ENCODE measurements at places on chromosomes 4 and X.

DNA sequence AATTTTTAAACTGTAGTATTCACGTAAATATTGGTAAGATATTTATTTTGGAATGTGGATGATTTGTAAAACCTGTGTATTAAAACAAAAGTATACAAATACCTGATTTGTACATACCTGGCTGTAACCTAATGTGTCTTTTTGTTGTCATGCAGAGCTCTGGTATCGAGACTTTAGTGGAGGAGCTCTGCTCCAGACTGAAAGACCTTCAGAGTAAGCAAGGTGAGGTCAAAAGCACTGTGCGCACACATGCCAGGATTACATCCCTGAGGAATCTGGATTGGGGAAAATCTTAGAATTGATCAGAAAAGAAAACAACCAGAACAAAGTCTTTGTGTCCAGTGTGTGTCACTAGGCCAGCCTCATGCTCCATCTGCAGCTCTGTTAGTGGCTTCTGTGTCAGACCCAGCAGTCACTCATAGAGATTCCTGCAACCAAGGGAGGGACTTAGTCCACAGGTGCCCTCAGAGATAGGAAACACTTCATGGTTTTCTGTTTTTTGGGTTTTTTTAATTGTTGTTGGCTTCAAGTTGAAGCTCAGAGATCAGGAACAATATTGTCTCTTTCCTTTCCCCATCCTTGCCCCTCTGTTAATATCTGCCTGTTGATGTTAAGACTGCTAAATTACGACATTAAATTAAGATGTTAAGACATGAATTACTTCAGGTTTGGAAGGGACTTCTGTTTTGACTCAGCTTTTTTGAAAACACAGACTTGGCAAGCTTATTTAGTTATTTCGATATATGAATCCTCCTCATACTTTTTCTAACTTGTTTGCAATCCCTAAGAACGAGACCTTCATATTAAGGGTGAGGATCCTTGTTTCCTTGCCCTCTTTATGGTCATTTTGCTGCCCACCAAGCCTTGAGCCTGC is 52.4 kb upstream of the TBC1D14 start:
- DNase-seq = no peak

GRCh38 chr4:54909961-54910360 is 215.4 kb downstream of the KDR start:
- DNase-seq = no peak

- DNase-seq = no peak
Measured at GRCh38 chr4:7868892-7869471, 70.7 kb downstream of the AFAP1 start.

DNA sequence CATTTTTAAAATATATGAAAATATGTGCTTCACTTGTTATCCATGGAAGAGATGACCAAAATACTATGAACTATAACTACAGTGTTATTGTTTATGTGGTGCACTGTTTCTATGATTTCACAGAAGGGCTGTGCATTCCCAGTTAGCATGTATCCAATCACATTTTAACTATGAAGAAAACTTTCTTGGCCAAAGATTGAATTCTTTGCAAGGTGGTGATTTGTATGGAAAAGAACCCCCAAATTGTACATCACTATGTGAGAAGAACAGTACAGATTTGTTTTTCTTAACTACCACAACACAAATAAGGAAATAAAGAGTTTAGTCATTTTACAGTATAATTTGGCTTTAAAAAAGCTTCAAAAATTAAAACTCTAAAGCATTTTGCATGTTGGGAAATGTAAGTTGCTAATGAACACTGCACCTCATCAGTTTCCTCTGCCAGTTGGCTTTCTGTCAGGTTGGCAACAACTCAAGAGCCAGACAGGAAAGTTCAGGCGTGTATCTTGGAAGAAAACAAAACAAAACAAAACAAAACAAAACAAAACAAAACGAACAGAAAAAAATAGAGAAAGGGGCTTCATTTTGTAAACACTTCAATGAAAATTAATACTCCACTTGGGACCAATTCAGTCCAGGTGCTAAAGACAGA is 237.0 kb downstream of the SCFD2 start:
- no peak for DNase-seq

- peak; percentile 1 for DNase-seq
Measured at GRCh38 chrX:116317409-116317808, 119.0 kb upstream of the SLC6A14 start.

DNA sequence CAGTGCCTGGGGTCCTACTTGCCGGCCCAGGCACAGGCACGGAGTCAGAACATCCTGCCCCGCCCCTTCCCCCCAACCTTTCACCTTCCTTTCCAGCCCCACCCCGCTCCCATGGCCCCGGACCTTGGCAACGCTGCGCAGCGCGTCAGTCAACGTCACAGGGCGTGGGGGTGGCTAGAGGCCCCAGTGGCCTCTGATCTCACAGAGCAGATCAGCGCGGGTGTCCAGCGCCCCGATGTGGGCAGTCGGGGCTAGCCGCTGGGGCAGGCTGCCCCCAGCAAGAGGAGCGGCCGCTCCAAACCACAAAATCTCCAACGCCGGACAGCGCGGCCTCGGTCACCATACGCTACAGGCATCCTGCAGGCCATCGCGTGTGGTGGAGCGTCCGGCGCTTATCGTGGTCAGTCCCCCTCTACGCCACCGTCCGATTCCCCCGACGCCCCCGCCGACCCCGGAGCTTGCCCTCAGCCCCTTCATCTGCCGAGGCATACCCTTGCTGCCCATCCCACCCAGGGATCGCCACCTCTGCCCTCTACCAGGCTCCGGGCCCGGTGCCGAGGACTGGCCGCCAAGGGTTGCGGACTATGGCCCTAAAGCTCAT is 69.6 kb upstream of the APOOL start:
- no peak for DNase-seq

DNA sequence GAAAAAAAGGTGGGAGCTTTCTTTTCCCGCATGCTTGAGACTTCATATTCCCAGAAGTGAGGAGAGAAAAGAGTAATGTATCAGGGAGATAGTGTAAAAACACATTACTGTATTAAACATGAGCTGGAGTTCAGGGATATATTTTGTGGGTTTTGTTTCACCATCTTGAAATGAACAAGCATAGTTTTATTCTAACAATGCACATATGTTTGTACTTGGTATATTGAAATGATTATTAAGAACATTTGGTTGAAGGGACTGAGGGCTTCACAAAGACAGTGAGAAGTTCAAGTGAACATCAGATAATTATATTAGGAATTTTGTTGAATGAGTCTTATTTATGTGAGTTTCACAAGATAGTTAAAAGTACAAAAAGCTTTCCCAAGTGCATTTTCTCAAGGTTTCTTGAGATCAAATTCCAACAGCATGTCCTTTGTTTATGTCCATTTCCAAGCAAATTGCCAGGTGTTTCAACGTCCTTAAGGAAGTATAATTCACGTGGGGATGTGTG is 368.8 kb downstream of the ANKRD50 start:
- no peak for DNase-seq

GRCh38 chr4:26400132-26400531 is 79.3 kb downstream of the RBPJ start:
- DNase-seq = no peak

GRCh38 chrX:128807367-128807766 is 715.9 kb downstream of the SMARCA1 start:
- DNase-seq = no peak

DNA sequence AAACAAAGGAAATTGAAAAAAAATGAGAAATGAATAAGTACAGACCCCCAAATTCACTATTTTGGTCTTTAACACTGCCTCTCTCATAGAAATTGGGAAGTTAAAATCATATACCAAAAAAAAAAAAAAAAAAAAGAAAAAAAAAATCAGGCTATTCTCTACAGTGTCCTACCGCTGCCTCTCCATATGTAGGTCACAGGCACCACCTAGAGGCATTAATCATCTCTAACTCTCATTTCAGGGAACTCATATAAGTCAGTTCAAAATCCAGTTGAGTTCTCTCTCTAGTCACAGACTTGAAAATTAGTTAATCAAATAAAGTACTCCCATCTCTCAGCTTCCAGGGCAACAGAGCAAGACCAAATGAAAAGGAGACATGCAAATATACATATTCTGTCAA is 47.9 kb downstream of the COX18 start:
- no peak for DNase-seq

DNA sequence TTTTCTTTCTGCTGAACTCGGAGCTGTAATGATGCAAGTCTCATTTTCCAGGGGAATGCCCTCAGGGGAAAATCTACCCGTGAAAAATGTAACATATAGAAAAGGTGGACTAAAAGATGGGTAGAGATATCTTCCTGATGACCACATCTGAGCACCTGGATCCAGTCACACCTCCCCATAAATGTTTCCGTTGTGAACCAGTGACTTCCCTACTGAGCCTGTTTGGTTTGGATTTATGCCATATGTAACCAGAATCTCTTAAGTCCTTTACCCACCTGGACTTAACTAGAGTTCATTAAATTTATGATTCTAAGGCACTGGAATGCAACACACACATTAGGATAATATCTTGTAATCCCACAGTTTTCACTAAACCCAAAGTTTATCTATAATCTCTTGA is 171.1 kb downstream of the ZNF330 start:
- no peak for DNase-seq

DNA sequence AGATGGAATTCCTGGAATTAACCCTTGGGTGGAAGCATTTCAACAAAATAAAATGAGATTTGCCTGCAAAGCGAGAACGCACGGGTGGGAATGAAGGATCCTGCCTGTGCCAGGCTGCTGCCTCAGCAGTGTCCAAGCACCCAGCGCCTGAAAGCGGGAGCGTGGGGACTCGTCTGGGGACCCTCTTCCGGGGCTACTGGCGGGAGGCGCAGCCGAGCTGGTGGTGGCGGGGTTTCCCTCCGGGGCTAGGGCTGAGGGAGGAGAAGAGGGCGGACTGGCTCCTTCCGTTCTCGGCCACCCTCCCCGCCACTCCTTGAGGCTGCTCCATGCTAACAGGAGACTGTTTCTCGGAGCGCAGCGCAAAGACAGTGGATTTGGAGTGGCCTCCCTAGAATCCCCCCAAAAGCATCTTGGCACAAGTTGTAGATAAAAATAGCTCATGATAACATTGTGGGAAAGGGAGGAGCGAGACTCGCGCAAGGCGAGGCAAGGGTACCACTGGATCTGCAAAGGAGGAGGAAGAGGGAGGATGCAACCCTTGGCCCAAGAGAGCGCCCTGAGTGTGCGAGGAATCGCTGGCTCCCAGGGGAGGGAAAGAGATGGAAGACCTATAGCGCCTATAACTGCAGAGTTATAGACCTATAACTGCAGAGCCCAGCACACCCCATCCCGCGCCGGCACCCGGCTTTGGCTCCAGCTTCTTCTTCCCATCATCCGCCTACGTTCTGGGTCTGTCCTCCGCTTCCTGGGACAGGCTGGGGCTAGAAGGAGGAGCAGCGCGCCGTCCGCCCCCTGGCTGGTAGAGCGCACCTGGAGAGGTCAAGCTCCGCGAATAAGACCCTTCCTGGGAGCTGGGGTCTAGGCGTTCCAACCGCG is 1.3 kb downstream of the HS3ST1 start:
- DNase-seq = no peak

- no peak for DNase-seq
Measured at GRCh38 chrX:18616688-18617406, 55.1 kb downstream of the RS1 start.

GRCh38 chr4:72312032-72312650 is 256.9 kb downstream of the ADAMTS3 start:
- DNase-seq = no peak

DNA sequence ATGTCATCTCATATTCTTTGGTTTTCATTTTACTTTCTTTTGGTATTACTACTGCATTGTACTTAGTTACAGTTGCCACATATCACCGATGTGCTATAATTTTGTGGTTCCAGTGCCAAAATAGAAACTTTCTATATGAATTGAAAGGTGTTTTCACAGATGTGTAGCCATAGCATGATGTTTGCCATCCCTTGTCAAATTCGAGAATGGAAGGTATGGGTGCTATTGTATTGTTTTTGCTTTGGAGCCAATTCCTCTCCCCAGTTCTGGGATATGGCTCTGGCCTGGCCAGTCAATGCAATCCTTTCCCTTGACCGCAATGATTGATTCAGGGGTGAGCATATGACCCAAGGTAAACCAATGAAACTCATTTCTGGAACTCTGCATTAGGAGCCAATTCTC is 86.2 kb upstream of the RPS6KA3 start:
- DNase-seq = no peak

GRCh38 chr4:139838811-139839210 is 173.2 kb downstream of the MGST2 start:
- DNase-seq = no peak

Data from hypothalamus (tissue), 51 donors.